ENCODE measurements at places on chromosomes 5 and 9.

DNA sequence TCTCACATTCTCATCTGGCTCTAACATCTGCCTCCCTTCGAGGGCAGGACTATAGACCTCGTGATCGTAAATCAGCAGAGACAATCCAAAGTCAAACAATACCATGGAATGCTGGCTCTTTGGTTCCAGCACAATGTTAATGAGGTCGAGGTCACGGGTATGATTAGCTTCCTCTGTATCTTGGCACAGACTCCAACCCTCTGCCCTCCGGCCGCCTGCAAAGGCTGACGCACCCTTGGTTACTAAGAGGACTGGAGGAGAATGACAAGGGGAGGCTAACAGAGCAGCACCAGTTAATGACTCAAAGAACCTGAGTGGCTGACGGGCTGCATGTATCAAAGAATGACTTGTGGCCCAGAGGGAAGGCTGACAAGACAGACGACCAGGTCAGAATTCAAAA, 10.1 kb downstream of the LHFPL2 start:
- H3K4me1 ChIP-seq = peaks cover 39% of the 10 kb centered on the region
- H3K4me3 ChIP-seq = no peak overlapping the region
- no peaks in the 10 kb centered on the region for H3K27me3 ChIP-seq
- H3K36me3 ChIP-seq = no peaks in the 10 kb centered on the region
- peak overlapping the region; percentile 75 for H3K27ac ChIP-seq

- no peaks in the 10 kb centered on the region for H3K4me1 ChIP-seq
- no peak overlapping the region for H3K4me3 ChIP-seq
- peak; percentile 25 for DNase-seq
- no peaks in the 10 kb centered on the region for H3K27me3 ChIP-seq
These were observed 50.0 kb downstream of the HACD4 start for GRCh38 chr9:20981486-20981885.

DNA sequence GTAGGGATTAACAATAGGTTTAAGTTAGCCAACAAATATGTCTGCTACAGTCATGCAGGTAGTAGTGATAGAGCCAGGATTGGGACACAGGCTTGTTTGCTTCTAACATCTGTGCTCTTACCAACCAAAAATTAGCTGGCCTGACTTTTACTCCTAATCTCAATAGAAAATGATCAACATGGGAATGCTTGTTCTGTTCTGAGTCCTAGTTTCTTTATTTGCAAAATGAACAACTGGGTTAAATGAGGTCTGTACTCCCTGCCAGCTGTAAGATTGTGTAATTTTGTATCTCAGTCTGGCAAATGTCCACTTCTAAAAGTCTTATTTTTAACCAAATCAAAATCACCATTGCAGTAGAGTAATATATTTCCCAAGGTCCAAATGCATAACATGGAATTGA, 216.8 kb downstream of the NMUR2 start:
- no peaks in the 10 kb centered on the region for H3K27me3 ChIP-seq
- H3K4me1 ChIP-seq = no peaks in the 10 kb centered on the region
- H3K36me3 ChIP-seq = no peaks in the 10 kb centered on the region
- no peak overlapping the region for H3K4me3 ChIP-seq
- H3K27ac ChIP-seq = no peak overlapping the region

DNA sequence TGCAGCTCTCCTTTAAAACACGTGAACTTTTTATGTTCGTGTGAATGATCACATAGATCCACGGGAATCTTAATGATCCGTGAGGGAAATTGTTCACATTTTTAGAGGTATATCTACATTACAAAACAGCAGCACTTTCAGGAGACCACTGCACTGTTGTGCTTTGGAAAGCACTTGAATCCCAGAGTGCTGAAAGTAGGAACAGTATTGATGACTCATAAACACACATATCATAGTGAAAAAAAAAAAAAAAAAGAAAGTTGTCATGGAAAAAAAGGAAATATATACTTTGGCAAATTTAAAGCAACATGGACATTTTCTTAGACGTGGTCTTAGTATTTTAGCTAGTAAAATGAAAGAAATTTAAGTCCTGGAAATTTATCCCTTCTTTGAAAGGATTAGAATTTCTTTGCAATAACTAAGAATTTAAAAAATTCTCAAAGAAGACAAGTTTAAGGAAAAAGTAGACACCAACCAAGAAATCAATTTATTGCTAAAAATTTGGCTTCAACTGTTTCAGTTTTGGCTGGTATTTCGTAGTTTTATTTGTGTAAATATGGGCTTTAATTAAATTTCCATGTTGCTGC, 55.4 kb downstream of the ADGRV1 start:
- no peak overlapping the region for H3K4me3 ChIP-seq
- H3K27me3 ChIP-seq = no peaks in the 10 kb centered on the region
- no peak for DNase-seq
- H3K36me3 ChIP-seq = no peaks in the 10 kb centered on the region
- no peak overlapping the region for H3K27ac ChIP-seq
- no peaks in the 10 kb centered on the region for H3K4me1 ChIP-seq

DNA sequence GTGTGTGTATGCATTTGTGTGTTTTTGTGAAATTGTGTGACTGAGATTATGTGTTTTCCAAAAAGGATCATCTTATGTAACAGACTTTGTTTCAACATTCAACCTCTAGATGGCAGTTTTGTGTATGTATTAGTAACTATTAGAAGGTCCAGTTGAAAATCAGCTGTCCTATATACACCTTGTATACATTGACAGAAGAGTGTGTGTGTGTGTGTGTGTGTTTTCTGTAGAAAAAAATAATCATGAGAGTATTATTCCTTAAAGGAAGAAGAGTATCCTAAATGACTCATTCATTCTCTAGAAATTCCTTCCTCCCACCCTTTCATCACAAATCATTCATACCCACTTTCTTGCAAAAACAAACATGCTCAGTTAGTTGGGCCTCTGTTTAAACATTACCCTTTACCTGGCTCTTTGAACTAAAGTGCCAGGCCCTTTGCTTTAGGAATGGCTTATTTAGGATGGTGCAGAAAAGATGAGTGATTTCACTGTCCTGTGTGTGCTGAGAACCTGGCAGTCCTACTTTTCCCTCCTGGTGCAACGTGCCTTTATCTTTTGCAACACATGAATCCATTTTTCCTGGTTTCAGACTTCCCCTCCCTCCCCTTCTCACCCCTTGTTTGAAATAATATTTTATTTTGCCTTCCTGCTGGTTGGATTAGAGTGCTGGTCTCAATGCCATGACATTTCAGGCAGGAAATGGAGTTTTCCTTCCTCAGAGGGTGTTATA, 152.2 kb downstream of the ARHGAP26 start:
- no peaks in the 10 kb centered on the region for H3K36me3 ChIP-seq
- no peak overlapping the region for H3K4me3 ChIP-seq
- no peak overlapping the region for H3K27ac ChIP-seq
- no peaks in the 10 kb centered on the region for H3K27me3 ChIP-seq

- DNase-seq = peak; percentile 83
- H3K36me3 ChIP-seq = no peaks in the 10 kb centered on the region
- H3K4me3 ChIP-seq = peak within 1 kb of the TSS; percentile 73
- H3K4me1 ChIP-seq = peaks cover 5% of the 10 kb centered on the region
These were observed at the start of gene JADE2 for GRCh38 chr5:134524826-134525682. TSS of gene JADE2 (plus strand) at chr5:134525670. CDS start at chr5:134535858, 10,188 bp downstream.

- no peaks in the 10 kb centered on the region for H3K27me3 ChIP-seq
- H3K4me3 ChIP-seq = no peak overlapping the region
- H3K27ac ChIP-seq = no peak overlapping the region
- no peaks in the 10 kb centered on the region for H3K4me1 ChIP-seq
- H3K36me3 ChIP-seq = no peaks in the 10 kb centered on the region
These were observed 51.0 kb downstream of the KIF4B start for GRCh38 chr5:155064580-155064979.

DNA sequence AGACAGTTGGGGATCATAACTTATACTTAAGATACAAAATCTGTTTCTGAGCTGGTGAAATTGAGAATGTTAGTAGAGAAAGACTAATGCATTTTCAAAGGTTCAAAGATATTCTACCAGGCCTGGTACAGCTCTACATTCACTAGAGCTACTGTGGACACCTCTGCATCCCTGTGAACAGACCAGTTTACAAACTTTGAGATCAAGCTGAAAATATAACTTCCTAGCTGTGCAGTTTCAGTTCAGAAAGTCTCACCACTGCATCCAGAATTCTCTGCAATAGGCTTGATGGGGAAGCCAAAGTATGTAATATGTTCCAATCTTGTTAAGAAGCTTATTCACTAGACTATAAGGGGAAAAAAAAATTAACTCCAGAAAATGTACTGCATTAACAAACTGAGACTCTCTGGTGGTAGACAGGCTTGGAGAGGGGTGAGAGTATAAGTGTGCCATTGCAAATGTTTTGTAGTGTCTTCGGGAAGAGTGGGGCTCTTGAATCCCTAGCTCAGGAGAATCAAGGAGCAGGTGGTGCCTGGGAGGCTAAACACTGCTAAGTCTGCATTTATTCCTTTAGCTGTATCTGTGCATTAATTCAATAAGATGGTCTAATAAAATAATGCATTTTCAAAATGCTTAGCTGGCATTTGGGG, 671.9 kb downstream of the NR2F1-AS1 start:
- no peak overlapping the region for H3K27ac ChIP-seq
- no peaks in the 10 kb centered on the region for H3K27me3 ChIP-seq
- H3K36me3 ChIP-seq = no peaks in the 10 kb centered on the region
- DNase-seq = no peak

DNA sequence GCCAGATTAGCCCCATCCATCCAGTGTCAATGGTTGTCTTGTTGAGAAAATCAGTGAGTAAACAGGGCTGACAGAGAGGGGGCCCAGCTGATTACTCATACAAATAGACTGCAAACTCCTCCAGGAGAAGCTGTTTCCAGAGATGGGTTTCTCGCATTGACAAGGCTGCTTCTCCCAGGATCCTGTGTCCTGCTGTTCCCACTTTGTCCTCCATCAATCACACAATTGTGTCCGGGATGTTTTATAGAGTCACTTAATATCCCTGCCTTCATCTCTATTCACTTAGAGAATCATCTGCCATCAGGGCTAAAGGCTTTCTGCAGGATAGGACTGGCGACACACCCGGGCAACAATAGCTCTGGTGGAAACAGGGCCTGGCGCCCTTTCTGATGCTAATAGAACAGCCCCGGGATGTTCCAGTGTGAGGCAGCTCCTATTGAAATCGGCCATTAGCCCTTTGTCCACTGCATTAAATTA, 71.7 kb upstream of the TBCA start:
- peaks cover 8% of the 10 kb centered on the region for H3K27me3 ChIP-seq
- H3K27ac ChIP-seq = no peak overlapping the region
- no peak overlapping the region for H3K4me3 ChIP-seq
- peaks cover 37% of the 10 kb centered on the region for H3K4me1 ChIP-seq
- no peak for DNase-seq
- no peaks in the 10 kb centered on the region for H3K36me3 ChIP-seq

DNA sequence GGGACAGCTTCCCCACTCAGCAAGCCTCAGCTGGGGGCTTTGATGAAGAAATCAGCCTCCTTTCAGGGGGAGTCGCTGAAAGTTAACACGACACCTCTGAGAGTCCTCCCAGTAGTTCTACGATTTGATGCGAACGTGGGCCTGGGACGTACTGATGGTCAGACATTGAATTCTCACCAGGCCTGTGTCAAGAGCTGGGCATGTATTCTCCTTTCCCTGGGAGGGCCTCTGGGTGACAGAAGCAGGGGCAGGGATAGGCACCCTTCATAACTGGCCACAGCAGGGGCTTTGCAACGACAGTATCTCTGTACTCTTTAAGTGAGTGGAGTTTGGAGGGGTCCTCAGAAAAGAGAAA, 15.6 kb upstream of the COL5A1 start:
- no peak for DNase-seq
- H3K27me3 ChIP-seq = no peaks in the 10 kb centered on the region
- no peak overlapping the region for H3K4me3 ChIP-seq

- peaks cover 2% of the 10 kb centered on the region for H3K4me1 ChIP-seq
- DNase-seq = no peak
- no peak overlapping the region for H3K4me3 ChIP-seq
- peaks cover 2% of the 10 kb centered on the region for H3K36me3 ChIP-seq
These were observed 8.0 kb downstream of the MAP1B start for GRCh38 chr5:72115296-72115695.

- peak; percentile 69 for DNase-seq
- peaks cover 4% of the 10 kb centered on the region for H3K4me1 ChIP-seq
- H3K36me3 ChIP-seq = no peaks in the 10 kb centered on the region
- no peaks in the 10 kb centered on the region for H3K27me3 ChIP-seq
- no peak overlapping the region for H3K27ac ChIP-seq
- no peak overlapping the region for H3K4me3 ChIP-seq
These were observed 68.2 kb upstream of the CHD1 start for GRCh38 chr5:98997000-98997399.

- no peaks in the 10 kb centered on the region for H3K27me3 ChIP-seq
- no peaks in the 10 kb centered on the region for H3K36me3 ChIP-seq
- no peak for DNase-seq
- H3K27ac ChIP-seq = no peak overlapping the region
These were observed 41.7 kb upstream of the BARX1 start for GRCh38 chr9:93996863-93997262.

GRCh38 chr5:56415356-56415765, 182.2 kb upstream of the ANKRD55 start:
- peaks cover 5% of the 10 kb centered on the region for H3K4me1 ChIP-seq
- H3K27ac ChIP-seq = peak overlapping the region; percentile 67
- H3K36me3 ChIP-seq = peaks cover 1% of the 10 kb centered on the region
- H3K4me3 ChIP-seq = no peak overlapping the region

DNA sequence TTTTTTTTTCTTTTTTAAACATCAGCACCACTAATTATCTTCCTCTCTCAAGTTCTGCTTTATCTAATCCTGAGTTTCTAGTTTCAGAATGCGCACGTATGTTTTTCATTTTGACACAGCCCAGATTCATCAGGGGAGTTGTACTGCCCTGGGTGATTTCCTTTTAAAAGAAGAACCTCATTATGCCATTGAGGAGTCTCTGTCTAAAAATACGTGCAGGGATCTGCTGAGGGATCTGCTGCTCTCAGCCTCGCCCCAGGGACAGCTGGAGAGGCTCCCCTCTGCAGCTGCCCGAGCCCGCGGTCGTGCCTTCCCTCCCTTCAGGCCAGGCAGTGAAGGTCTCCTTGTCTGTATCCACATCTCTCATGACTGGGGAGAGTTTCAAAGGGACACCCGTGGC, 273.1 kb downstream of the ARHGEF28 start:
- DNase-seq = no peak
- no peaks in the 10 kb centered on the region for H3K27me3 ChIP-seq
- H3K27ac ChIP-seq = no peak overlapping the region
- H3K36me3 ChIP-seq = no peaks in the 10 kb centered on the region

DNA sequence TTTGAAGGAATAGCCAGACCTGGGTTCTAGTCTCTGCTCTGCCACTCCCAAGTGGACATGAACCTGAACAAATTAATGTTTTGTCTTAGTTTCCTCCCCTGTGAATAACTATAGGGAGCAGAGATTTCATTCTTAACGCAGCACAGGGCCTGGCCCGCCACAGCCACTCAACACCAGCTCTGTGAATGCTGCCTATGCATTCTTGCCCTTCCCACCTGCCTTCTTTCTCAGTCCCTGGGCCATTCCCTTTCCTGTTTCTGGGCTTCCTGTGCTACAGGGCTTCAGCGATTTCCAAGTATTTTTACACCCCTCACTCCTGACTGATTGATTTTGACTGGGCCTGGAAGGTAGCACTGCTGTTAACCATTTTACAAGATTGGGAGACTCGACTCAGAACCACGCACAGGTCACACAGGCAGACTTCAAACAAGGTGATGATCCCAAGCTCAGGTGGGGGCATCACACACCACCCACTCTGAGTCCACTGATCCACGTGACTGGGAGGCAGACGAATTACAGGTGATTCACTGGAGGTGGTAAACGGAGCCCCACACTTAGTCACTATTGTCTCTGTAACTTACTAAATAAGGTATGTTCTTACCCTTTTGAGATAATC, 21.4 kb downstream of the PTPN3 start:
- no peak overlapping the region for H3K4me3 ChIP-seq
- H3K4me1 ChIP-seq = peaks cover 10% of the 10 kb centered on the region
- no peaks in the 10 kb centered on the region for H3K36me3 ChIP-seq
- no peaks in the 10 kb centered on the region for H3K27me3 ChIP-seq
- H3K27ac ChIP-seq = no peak overlapping the region
- no peak for DNase-seq
